KG1 (cell line): ENCODE measurements at places on chromosomes 16 and 17.

GRCh38 chr17:43559161-43559816, 13.1 kb upstream of the ETV4 start:
- no peak for DNase-seq

GRCh38 chr16:48517493-48517892, 92.5 kb downstream of the N4BP1 start:
- no peak for DNase-seq

- DNase-seq = no peak
These were observed 16.0 kb downstream of the NUPR1 start for GRCh38 chr16:28522792-28523191.

- no peak for DNase-seq
These were observed 11.7 kb downstream of the ZFHX3 start for GRCh38 chr16:73036074-73036826.

GRCh38 chr16:79436885-79437284, 163.7 kb downstream of the MAF start:
- no peak for DNase-seq

GRCh38 chr16:11801481-11802021, 4.5 kb upstream of the ZC3H7A start:
- no peak for DNase-seq

DNA sequence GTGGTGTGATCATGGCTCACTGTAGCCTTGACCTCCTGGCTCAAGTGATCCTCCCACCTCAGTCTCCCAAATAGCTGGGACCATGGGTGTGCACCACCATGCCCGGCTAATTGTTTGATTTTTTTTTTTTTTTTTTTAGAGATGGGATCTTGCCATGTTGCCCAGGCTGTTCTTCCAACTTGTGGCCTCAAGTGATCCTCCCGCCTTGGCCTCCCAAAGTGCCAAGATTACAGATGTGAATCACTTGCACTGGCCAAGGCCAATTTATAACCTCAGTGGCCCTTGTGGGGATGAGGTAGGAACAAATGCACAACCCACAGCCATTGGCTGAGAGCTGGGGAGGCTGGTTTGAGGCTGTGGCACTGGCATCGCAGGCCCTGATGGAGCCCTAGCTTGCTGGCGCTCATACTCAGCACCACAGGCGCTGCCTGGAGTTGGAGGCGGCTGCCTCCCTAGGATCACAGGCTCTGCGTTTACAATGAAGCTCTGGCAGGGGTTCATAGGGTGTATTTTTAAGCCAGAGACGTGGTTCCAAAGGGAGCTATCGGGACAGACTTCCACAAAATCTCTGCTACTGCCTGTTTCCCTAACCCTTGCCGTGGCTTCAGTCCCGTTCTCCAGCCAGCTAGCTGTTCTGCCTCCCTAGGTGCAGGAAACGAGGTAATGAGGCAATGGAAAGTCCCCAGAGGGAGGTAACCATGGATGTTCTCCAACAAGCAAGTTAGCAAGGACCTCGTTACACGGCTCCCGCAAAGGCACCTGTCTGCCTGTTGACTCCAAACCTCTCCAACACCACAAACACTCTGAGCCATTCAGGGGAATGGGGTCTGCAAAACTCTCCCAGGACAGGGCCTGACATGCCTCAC, 2.9 kb downstream of the ABCA3 start:
- no peak for DNase-seq

GRCh38 chr17:35765086-35765710, 4.5 kb downstream of the C17orf50 start:
- no peak for DNase-seq

DNA sequence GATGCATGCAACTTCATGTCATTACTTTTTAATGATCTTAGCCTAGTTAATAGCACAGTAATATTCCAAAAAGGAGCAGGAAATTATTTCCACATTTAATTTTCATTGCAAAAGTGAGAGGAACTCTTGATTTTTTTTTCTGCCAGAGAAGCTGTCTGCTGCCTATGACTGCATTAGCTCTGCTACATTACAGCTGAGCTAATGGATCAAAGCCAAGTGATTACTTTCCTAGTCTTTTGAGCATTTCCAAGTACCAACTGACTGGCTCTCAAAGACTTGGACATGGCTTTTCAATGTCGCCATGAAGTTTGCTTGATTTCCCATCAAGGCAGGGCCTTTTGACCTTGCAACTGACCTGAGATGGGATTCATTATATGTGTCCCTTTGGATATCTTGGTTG, 356.6 kb upstream of the XYLT1 start:
- DNase-seq = no peak

- peak; percentile 52 for DNase-seq
These were observed 11.2 kb downstream of the MRPL27 start for GRCh38 chr17:50361561-50362480.

DNA sequence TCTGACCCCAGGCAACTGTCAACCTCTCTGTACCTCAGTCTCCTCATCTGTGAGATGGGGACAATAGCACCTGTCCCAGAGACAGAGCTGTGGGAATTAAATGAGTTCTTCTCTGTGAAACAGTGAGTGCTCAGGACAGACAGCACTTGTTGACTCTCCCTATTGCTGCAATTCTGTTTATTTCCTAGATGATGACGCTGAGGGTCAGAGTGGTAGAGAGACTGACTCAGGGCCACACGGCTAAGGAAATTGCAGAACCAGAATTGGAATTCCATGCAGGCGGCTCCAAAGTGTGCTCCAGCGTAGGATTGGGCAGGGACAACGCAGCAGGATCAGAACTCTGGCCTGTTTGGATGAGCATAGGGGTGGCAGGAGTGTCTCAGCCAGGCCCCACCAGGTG, 302.2 kb downstream of the C16orf95 start:
- DNase-seq = no peak

DNA sequence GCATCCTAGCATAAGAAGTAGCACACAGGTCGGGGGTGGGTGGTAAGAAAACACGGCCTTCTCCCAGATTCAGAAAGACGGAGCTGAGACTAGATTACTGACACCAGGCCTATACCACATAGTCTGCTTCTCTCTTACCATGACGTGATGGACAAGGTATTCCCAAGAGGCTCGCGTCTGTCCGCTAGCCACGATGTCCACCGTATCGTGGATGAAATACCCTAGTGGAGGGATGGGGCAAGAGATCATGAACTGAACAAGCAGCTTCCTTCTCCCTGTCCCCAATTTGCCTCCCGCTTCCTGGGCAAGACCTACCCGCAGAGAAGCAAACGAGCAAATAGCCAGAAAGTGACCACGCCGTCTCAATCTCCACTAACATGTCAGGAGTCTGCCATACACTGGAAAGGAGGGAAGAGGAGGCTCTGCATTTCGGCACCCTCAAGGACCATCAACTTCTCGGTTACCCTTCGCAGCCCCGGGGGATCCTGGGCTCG, 820 bp downstream of the TLCD1 start:
- peak; percentile 54 for DNase-seq

DNA sequence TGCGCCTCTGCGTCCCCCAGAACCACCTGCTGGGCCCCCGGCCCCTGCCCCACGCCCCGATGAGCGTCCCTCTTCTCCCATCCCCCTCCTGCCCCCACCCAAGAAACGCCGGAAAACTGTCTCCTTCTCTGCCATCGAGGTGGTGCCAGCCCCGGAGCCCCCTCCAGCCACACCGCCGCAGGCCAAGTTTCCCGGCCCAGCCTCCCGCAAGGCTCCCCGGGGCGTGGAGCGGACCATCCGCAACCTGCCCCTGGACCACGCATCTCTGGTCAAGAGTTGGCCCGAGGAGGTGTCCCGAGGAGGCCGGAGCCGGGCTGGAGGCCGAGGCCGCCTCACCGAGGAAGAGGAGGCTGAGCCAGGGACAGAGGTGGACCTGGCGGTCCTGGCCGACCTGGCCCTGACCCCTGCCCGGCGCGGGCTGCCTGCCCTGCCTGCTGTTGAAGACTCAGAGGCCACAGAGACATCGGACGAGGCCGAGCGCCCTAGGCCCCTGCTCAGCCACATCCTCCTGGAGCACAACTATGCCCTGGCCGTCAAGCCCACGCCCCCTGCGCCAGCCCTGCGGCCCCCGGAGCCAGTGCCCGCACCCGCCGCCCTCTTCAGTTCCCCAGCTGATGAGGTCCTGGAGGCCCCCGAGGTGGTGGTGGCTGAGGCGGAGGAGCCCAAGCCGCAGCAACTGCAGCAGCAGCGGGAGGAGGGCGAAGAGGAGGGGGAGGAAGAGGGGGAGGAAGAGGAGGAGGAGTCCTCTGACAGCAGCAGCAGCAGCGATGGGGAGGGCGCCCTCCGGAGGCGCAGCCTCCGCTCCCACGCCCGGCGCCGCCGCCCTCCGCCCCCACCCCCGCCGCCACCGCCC, 5.6 kb upstream of the HSD3B7 start:
- no peak for DNase-seq

GRCh38 chr16:80656711-80657150, 115.9 kb downstream of the DYNLRB2 start:
- no peak for DNase-seq

GRCh38 chr16:85675251-85675874, 13.4 kb downstream of the GINS2 start:
- DNase-seq = no peak

GRCh38 chr17:62965686-62966425, at the start of gene TANC2:
Gene TANC2, plus strand, starts transcription at chr17:62966235. Its CDS starts 43,325 bp downstream, at chr17:63009560.
- peak; percentile 50 for DNase-seq

DNA sequence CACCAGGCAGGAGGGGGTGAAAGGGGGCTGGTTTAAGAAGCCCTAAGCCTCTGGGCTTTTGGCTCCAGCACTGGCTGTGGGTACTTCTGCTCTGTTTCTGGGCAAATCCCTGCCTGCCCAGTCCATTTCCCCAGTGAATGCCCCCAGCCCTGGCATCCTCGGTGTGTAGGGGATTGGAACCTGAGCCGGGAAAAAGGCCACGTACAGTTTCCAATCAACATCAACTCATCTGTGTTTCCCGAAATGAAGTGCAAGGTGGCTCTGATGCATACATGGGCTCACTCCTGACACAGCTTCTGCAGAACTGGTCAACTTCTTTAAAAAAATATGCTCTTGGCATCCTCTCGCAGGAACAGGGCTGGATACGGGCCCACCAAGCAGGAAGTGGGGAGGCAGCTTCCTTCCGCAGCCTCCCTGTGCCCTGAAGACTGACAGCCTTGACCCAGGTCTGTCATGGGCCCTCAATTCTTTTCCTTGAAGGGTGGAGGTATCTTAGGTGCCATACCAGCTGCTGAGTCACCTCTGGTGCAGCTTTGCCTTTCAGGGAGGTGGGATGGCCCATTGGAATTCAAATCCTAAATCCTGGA, 73.3 kb downstream of the N4BP1 start:
- DNase-seq = peak; percentile 73

GRCh38 chr17:16068323-16068722, 68.7 kb downstream of the TTC19 start:
- no peak for DNase-seq

- DNase-seq = peak; percentile 41
These were observed at the start of gene ABHD15 for GRCh38 chr17:29566473-29567303. Gene ABHD15, minus strand, starts transcription at chr17:29567037. Its CDS starts 71 bp downstream, at chr17:29566966.

DNA sequence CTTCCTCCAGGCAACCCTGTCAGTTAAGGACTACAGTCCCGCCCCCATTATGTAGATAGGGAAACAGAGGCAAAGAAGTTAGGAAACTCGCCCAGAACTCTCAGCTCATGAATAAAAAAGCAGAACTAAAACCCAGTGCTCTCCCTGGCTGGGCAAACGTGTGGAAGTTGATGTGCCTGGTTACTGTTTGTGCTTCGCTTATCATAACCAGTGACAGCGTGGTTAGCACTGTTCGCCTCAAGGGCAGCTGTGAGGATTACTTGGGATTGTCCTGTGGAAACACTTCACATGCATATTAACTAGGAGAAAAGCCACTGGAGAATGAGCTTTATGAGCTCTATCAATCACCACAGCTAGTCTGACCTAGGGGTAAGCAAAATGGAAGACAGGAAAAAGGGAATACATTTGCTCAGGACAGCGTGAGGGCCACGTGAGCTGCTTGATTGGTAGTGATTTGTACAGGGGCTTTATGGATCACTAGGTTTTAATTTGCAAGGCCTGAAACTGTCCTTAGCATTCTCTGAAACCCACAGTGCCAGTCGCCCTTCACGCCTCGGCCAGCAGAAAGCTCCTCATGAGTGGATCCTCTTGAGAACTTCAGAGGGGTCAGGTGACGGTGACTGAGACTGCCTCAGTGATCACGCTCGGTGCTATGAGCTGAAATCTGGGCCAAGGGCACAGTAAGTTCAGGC, 19.9 kb downstream of the CYB5D2 start:
- DNase-seq = no peak

- DNase-seq = no peak
These were observed 101.4 kb downstream of the RMI2 start for GRCh38 chr16:11446566-11447119.

DNA sequence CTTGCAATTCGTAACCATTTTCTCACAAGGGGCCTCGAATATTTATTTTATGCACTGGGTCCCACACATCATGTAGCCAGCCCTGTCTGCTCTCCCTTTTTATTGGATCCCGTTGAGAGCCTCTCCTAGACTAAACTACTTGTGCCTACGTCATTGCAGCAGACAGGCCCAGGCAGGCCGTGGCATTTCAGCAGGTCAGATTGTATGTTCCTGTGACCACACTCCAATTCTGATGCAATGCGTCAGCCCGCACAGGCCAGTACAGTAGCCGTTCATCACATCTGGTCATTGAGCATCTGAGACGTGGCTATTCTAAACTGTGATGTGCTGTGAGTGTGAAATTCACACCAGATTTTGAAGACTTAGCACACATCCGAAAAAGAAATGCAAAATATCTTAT, 42.2 kb downstream of the ABAT start:
- DNase-seq = no peak

- DNase-seq = no peak
These were observed 17.1 kb upstream of the ST6GALNAC1 start for GRCh38 chr17:76660656-76661042.

GRCh38 chr16:12318661-12319427, 342.3 kb downstream of the SNX29 start:
- no peak for DNase-seq

- peak; percentile 51 for DNase-seq
These were observed at the start of gene NMRAL1 for GRCh38 chr16:4474192-4474961. Gene NMRAL1, minus strand, starts transcription at chr16:4474625. Its CDS starts 493 bp downstream, at chr16:4474132.

DNA sequence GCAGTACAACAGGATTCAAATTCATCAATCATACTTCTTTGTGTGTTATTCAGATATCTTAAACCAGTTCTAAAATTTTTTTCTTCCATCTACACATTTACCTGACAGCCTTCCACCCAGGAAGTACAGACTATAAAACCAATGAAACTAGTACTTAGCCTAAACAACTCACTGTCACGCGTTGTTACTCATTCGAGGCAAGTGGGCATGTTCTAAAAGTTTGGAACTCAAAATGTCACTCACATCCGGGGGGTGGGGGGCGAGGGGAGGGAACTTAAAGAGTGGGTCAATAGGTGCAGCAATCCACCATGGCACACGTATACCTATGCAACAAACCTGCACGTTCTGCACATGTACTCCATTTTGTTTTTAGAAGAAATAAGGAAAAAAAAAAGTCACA, 90.4 kb upstream of the PLEKHM1 start:
- no peak for DNase-seq

DNA sequence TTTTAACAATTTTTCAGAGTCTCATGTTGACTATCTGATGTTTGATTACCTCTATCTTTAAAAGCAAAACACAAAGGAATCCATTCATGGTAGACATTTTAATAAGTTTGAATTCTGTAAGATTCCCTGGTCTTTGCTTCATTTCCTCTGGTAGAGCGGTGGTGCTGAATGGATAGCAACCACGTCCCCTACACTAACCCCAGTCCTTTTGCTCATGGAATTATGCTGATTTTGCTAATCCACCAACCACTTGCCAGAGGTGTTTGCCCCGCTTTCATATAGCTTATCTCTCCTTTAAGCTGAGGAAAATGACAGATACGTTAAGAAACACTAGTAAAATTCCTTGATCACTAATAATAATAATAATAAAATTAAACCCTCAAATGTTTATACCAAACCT, 9.5 kb downstream of the KCNJ16 start:
- DNase-seq = no peak
